ENCODE measurements at places on chromosomes 2 and 18.

DNA sequence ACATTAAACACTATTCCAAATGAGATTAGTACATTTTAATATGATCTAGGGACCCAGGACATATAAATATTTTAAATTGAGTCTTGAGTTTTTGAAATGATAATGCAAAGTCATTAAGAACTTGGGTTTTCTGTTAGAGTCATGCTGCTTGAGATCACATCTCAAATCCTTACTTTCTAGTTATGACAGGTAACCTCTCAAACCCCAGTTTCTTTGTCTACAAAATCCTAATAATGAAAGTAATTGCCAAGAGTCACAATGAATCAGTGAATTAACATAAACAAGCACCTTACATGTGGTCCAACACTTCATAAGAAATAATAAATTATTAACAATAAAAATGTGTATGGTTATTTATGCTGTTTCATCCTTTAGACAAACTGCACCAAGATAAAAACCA, 607.6 kb downstream of the LRP1B start:
- DNase-seq = no peak

- DNase-seq = no peak
Measured at GRCh38 chr18:43919551-43919950, 642.3 kb upstream of the SYT4 start.

GRCh38 chr2:43569921-43570320, 25.9 kb downstream of the THADA start:
- no peak for DNase-seq

- DNase-seq = no peak
Measured at GRCh38 chr2:63660060-63660459, 71.3 kb downstream of the MDH1 start.

DNA sequence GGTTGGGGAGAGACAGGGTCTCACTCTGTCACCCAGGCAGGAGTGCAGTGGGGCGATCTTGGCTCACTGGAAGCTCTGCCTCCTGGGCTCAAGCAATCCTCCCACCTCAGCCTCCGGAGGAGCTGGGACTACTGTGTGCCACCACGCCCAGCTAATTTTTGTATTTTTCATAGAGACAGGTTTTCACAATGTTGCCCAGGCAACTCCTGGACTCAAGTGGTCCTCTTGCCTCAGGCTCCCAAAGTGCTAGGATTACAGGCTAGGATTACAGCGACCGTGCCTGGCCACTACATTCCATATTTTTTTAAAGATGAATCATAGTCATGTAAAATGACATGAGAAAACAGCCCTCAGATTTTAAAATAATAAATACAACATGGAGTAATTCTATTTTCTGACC, 32.3 kb downstream of the CWC22 start:
- peak; percentile 91 for DNase-seq

DNA sequence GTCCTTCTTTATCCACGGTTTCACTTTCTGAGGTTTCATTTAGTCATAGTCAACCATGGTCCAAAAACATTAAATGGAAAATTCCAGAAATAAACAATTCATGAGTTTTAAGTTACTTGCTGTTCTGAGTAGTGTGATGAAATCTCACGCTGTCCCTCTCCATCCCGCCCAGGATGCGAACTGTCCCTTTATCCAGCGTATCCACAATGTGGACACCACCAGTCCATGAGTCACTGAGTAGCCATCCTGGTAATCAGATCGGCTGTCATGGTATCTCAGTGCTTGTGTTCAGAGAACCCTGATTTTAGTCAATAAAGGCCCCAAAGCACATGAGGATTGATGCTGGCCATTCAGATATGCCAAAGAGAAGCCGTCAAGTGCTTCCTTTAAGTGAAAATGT, 3.7 kb downstream of the SP140L start:
- DNase-seq = peak; percentile 72

GRCh38 chr2:222358876-222359275, 60.1 kb upstream of the PAX3 start:
- no peak for DNase-seq

DNA sequence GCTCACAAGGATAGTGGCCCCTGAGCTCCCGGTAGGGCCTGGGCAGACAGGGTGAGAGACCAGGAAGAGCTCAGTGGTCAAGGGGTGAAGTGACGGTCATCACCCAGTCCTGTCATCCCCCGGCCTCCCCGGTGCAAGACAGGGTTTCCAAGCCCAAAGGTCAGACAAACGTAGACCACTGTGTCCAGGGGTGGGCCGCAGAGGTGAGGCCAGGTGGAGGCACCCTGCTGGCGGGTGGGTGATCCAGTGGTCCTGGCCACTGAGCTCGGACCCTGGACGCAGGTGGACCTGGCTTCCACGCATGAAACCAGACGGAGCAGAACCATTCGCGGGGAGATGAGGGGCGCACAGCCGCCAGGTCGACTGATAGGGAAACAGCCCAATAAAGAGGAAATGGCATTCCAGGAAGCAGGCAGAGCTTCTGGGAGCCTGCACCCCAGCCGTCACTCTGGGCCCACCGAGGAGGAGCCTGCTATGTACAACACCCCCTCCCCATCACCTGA, 14.4 kb upstream of the SNED1 start:
- DNase-seq = no peak

- DNase-seq = no peak
Measured at GRCh38 chr18:57150828-57151227, 3.9 kb downstream of the BOD1L2 start.

DNA sequence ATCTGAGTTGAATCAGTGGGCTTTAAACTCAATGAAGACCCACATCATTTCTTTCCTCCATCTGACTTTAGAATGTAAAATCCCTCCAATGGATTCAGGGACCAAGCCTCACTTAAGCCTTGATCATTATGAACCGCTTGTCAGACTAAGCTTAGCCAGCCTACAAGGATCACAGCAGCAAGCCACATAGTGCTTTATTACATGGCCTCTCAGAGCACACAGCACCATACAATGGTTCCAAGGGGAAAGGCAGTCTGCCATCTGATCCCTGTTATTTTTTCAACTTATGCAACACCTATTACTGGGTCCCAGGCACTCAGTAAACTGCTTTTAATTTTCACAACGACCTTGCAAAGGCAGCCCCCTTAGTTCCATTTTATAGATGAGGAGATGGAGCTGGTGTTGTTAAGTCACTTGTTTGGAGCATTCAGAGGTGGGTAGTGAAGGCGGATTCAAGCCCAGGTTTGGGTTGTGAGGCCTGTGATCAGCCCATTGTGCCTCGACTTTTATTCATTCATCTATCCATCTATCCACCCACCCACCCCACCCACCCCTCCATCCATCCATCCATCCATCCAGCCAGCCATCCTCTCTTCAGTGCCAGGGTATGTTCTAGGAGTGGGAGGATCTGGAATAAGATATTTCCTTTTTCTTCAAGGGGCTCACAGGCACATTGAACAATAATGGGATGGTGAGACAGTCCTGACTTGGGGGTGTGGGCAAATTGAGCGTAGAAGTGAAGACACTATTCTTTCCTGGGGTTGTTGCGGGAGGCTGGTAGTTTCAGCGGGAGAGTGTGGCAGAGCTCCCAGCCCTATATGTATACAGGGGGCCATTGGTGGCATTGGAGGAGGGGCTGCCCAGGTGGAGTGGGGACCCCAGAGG, 141.2 kb downstream of the MYCN start:
- no peak for DNase-seq

GRCh38 chr2:190214426-190215194, 105.0 kb downstream of the HIBCH start:
- DNase-seq = no peak

DNA sequence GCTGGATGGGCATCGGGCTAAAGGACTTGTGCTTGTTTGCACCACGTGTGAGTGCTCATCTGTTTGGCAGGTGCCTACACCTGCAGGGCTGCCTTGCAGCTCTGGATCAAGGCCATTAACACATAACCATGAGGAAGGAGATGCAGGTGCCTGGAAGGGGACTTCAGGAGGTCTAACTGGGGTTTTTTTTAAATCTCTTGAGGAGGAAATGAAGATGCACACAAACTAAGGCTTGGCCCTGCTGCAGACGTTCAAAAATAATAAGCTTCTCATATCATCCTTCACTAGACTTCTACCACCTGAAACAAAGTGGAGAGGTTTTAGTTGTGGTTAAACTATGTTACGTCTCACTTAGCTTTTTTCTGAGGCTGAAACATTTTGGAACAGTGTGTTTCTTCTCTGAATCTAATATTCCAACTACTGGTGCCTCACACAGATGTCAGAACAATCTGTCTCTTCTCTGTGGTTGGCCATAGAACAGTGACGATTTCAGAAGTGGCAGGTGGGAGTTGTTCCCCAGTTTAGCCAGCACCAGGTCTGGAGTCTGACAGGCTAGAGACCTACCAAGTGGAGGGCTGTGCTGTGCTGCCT, 36.5 kb downstream of the BCL2L11 start:
- DNase-seq = no peak

DNA sequence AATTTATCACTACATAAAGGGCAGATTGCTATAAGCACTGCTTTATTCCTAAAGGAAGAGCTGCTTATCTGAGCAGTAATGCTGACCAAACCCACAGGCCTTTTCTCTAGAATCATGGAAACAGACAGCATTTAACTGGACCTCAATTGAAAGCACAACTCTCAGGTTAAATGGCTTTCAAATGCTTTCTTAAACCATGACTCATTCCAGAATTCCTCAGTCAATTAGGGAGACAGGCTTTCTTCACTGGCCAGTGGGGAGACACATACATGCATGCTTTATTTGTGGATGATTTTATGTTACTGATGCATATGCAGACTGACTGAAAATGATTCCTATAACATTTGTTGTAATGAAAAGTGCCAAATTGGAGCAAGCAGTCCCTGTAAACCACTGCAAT, 114.6 kb downstream of the ACVR1 start:
- no peak for DNase-seq

DNA sequence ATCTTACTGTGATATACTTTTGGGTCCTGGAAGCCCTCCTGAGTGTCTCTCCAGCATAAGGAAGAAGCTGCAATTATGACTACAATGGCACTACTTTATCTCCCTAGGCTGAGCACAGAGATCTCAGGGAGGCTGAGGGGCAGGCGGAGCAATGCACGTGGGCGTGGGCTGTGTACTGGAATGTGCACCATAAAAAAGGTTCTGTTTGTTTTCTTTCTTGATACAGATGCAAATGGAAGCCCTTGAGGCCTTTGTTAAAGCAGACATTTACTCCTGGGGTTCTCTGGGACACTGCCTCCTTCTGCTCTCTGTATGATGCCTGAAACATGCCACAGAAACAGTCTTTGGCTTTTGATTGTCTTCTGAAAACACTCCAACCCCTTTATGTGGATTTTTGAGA, 79.1 kb upstream of the DLX2 start:
- no peak for DNase-seq

- DNase-seq = no peak
Measured at GRCh38 chr2:2687745-2688144, 356.7 kb upstream of the MYT1L start.

DNA sequence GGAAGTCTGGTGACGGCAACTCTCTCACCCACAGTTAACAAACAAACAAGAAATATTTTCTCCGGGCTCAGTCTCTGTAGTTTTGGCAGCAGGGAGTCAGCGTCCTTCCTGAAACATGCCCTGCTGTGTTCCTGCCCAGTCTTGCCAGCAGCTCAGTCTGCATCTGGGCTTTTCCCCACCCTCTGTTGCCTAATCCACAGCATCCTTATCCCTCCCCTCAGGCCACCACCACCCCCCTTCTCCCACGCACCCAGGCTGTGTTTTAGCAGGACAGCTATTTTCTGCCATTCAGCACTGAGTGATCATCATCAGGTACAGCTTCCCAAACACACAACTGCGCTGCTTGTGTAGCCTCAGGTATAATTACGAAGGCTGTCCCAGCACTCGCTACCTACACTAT, 168.2 kb downstream of the DPP10 start:
- no peak for DNase-seq

DNA sequence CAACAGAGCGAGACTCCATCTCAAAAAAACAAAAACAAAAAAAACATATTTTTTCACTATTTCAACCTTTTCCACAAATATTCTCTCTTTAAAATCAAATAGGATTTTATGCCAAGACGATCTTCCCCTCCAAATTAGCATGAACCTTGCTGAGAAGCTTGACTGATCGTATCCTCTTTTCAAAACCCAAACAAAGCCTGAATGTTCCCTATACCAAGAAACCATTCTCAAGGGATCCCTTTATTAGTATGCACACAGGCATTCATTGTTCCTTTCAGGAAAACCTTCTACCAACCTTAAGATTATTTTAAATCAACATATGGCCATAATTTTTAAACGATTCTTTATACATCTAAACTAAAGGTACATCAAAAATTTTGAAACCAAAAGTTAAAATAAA, 6.3 kb downstream of the SPIRE1 start:
- DNase-seq = no peak

DNA sequence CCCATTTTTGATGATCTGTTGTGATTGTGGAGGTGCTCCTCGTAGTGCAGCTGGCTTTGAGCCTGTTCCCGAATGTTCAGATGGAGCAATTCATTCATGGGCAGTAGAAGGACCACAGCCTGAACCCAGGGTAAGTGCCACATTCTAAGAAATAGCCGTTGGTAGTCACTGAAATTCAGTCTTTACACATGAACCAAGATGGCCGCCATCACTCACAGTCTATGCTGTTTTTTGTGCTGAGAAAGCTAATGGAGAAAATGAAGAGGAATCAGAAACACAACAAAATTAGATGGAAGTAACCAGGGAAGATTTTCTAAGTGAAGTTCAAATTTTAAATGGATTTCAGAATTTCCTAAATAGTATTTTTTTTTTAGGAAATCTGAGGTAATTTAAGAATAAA, 25.5 kb downstream of the DSG1 start:
- no peak for DNase-seq

DNA sequence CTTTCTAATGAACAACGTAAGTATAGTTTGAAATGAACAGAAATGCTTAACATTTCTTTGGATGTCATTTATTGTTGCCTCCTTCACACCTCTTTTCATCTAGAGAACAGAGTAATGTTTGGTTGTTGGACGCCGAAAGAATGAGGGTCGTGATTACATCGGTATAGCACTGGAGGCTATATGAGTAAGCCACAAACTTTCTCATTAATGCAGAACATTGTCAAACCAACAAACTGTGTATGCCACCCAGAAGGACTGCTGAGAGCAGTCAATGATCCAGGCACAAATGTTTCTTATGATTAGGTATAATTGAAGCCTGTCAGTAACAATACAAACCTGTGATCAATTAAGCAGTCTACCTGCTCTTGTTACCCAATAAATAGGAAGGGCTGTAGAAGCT, 1494.7 kb upstream of the NXPH2 start:
- DNase-seq = peak; percentile 57

- DNase-seq = no peak
Measured at GRCh38 chr2:8049851-8050571, 631.8 kb upstream of the ID2 start.

GRCh38 chr2:180101846-180102245, 94.7 kb upstream of the CWC22 start:
- no peak for DNase-seq

DNA sequence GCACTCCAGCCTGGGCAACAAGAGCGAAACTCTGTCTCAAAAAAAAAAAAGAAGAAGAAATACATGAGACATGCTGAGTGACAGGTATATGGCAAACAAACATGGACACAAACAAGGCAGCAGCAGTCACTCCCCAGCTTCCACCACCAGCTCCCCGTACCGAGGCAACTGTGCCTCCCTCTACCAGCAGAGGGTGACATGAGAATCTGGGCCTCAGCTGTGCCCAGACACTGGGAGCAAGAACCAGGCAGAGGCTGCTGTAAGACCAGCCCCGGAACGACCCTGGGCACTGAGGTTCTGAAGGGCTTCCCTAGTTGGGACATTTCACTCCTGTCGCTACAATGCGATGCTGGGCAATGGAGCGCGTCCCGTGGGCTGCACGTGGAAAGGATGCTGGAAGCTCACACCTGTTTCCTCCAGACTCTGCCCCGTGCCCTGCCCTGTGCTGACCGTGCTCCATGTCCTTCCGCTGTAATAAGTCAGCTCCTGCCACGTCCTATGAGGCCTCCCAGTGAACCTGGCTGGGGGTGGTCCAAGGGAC, 37.1 kb downstream of the BOK start:
- DNase-seq = peak; percentile 27

All from trophoblast cell (in vitro differentiated cells and primary cell).